ENCODE measurements at places on chromosomes 12 and 14.

DNA sequence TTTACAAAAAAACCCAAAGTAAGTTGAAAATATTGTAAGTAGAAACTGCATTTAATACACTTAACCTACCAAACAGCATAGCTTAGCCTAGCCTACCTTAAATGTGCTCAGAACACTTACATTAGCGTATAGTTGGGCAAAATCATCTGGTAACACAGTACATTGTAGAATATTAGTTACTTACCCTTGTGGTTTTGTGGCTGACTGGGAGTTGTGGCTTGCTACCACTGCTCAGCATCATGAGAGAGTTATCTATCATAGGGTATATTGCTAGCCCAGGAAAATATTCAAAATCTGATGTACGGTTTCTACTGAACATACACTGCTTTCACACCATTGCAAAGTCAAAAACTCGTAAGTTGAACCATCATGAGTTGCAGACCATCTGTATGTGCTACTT is 141.7 kb upstream of the GARIN6 start:
- DNase-seq, result no peak

GRCh38 chr12:15806826-15807225 is 17.6 kb upstream of the EPS8 start:
- DNase-seq, result no peak

- DNase-seq, result no peak
Measured at GRCh38 chr12:100295764-100296555, 29.0 kb downstream of the SCYL2 start.

- no peak for DNase-seq
Measured at GRCh38 chr12:122079532-122080081, 1.1 kb downstream of the MLXIP start.

DNA sequence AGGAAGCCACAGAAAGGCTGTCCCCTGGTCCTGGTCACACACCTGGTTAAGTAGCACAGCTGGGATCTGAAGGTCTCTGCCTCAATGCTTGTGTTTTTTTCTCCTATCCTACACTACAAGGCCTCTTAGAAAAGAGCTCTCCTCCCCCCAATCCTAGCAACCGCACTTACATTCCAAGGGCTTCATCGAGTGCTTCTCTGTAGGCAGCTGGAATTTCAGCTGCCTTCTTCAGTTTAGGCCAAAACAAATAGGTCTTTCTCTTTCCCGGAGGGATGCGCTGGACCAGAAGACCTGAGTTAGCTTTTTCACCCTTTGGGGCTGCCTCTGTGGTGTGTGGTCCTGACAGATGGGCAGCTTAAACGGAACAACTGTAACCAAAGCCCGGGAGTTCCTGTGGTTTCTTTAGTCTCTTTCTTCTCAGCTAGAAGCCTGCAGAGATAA is 109.7 kb downstream of the GPATCH2L start:
- no peak for DNase-seq

- DNase-seq, result no peak
Measured at GRCh38 chr14:49991491-49991890, 98.6 kb downstream of the ARF6 start.

- DNase-seq, result no peak
Measured at GRCh38 chr12:125001636-125002035, 8.2 kb downstream of the BRI3BP start.

- no peak for DNase-seq
Measured at GRCh38 chr12:132356691-132357622, 27.6 kb upstream of the GALNT9 start.
